Stimulated activated CD4-positive, alpha-beta T cell treated with anti-CD3 and anti-CD28 coated beads, Interleukin-2, amount 100 ng/mL, for 24 hours (primary cell): ENCODE measurements at places on chromosomes 1 and 21.

DNA sequence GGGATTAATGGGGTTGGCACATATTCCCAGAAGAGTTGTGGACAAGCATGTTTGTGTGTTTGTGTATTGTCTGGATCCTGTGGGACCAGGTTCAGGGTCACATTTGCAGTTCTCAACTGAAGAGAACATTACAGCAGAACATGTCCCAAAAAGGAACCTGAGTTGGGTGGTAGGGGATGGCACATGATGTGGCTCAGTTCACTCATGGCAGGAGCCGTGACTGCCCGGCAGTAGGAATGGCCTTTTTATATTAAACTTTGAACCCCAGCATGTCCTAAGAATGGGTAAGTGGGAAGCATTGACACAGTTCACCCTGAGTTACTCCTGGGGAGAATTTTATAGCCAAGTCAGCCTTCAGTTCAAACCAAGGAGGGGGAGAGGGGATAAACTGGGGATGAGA lies 41.3 kb downstream of the CXADR start:
- no peak for DNase-seq

- DNase-seq: no peak
Measured at GRCh38 chr21:36606983-36607325, 92.0 kb upstream of the SIM2 start.

DNA sequence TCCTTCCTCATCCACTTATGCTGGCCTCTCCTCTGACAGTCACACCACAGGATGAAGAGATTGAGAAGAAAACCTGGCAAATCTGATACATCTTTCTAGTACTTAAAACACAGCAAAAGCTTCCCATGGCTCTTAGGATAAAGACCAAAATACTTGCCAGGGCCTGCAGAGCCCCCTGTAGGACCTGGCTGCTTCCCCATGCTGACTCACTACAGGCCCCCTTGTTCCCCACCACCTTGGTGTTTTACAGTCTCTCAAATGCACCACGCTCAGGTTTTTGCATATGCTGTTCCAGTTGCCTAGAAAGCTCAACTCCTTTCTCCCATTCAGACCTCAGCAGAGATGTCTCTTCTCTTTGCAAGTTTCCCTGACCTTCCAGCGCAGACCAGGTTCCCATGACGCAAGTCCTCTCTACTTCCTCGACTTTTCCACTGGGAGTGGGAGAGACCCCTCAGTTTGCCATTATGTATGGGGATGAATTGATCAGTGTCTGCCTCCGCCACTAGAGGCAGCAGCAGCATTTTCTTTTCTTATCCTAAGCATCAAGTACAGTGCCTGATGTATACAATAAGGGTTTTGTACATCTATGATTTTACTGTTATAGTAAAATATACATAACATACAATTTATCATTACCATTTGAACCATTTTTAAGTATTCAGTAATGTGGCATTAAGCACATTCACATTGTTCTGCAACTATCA lies 113.8 kb upstream of the C8B start:
- DNase-seq: no peak

GRCh38 chr1:44377925-44378784 lies 23.1 kb upstream of the ERI3 start:
- peak; percentile 51 for DNase-seq

DNA sequence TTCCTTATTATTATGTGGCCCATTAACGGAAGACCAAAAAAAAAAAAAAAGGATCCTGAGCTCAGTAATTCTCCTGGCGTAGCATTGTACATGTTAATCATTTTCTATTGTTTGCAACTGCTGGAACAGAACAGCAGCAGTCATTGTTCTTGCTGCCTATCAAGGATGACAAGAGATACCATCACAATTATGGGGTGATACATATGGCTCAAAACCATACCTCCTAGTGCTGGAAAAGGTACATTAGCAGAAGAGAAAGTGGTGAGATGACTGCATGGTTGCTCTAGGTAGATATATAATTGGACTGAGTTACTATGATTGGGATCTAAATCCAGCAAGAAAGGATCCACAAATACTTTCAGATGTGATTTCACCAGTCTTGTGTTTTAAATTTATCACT lies 13.3 kb upstream of the TLR5 start:
- DNase-seq: no peak

DNA sequence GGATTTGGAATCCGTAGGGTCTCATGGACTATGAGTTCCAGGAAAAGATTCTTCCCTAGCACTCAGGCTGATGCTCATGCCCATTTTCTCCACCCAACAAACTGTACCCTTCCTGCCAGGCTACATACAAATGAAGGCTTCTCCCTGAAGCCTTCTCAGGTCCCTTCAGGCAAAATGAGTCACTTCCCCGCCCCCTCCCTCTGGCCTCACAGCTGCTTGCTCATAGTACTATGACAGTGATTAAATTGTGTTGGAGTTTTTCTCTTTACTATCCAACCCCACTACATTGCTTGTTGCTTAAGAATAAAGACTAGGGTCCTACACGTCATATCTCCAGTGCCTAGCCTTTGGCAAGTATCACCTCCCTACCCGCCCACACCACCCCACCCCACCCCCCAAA lies 207.6 kb upstream of the NFIA start:
- DNase-seq: peak; percentile 31
